NCI-H460 (cell line): ENCODE measurements at places on chromosomes 4 and X. TPM values are rescaled to one million over a fixed set of nuclear protein-coding genes. Genes with fewer than 3 reads are reported as not detected.

MAGEA4 gene
- not detected in 2 replicates for total RNA-seq

POLR2B gene
- total RNA-seq: 111 and 116 TPM in 2 replicates

FGG gene
- 5.6 and 5.8 TPM in 2 replicates for total RNA-seq

RNF150 gene
- total RNA-seq: 0.35 and 0.40 TPM in 2 replicates

TMPRSS11B gene
- total RNA-seq: not detected in 2 replicates
